Cardiac ventricle fibroblast (primary cell): ENCODE measurements at places on chromosomes 16 and 17. TPM values are rescaled to one million over a fixed set of nuclear protein-coding genes. Genes with fewer than 3 reads are reported as not detected.

Gene MPP2
- 7.1 and 7.6 TPM in 2 replicates for total RNA-seq

Gene ALOX15
- total RNA-seq, result 0.06 TPM in 1 of 2 replicates, not detected in the other

Gene PLLP
- 0.20 and 0.37 TPM in 2 replicates for total RNA-seq

Gene ANKRD40CL
- not detected in 2 replicates for total RNA-seq

Gene SLC6A2
- not detected in 2 replicates for total RNA-seq

Gene ASPHD1
- 7.2 and 11.4 TPM in 2 replicates for total RNA-seq

Gene KRT25
- not detected in 2 replicates for total RNA-seq

Gene TMEM100
- total RNA-seq, result 2.1 and 2.9 TPM in 2 replicates

Gene MEOX1
- total RNA-seq, result 0.25 TPM in 1 of 2 replicates, not detected in the other

Gene TMEM235
- not detected in 2 replicates for total RNA-seq

Gene KRT16
- total RNA-seq, result not detected in 2 replicates

Gene USP31
- total RNA-seq, result 3.9 and 5.6 TPM in 2 replicates

Gene CRYBA1
- total RNA-seq, result not detected in 2 replicates

Gene ABCC12
- total RNA-seq, result 0.10 and 0.12 TPM in 2 replicates

Gene ZNF232
- total RNA-seq, result 2.6 and 5.4 TPM in 2 replicates

Gene KRT32
- total RNA-seq, result not detected in 2 replicates

Gene CAPNS2
- 0.56 TPM in 1 of 2 replicates, not detected in the other for total RNA-seq

Gene MMP25
- not detected in 2 replicates for total RNA-seq

Gene GCGR
- total RNA-seq, result not detected in 2 replicates

Gene TLCD2
- 2.3 and 3.6 TPM in 2 replicates for total RNA-seq

Gene G6PC3
- 45.3 and 55.5 TPM in 2 replicates for total RNA-seq

Gene IRX3
- total RNA-seq, result 7.0 and 16.8 TPM in 2 replicates

Gene GALNS
- 18.8 and 25.7 TPM in 2 replicates for total RNA-seq

Gene NOXO1
- total RNA-seq, result not detected in 2 replicates

Gene CCL11
- total RNA-seq, result 1.8 and 2.2 TPM in 2 replicates

Gene MYH1
- total RNA-seq, result 0.05 TPM in 1 of 2 replicates, not detected in the other

Gene KCNG4
- not detected in 2 replicates for total RNA-seq

Gene TEDC2
- total RNA-seq, result 1.4 and 2.1 TPM in 2 replicates

Gene KIF2B
- total RNA-seq, result not detected in 2 replicates
